ENCODE measurements at places on chromosomes 2 and 18.

GRCh38 chr2:70202236-70202806 lies 11.5 kb upstream of the C2orf42 start:
- no peak for DNase-seq

- DNase-seq = no peak
Observed at GRCh38 chr2:65714866-65715265, 282.5 kb upstream of the SPRED2 start.

DNA sequence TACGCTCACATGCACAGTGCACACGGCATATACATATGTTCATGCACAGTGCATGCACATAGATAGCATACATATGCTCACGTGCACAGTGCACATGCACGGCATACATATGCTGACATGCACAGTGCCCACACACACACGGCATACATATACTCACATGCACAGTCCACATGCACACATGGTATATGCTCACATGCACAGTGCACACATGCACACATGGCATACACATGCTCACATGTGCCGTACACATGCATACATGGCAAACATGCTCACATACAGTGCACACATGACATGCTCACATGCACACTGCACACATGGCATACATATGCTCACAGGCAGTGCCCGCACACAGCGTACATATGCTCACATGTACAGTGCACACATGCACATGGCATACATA lies 97.7 kb upstream of the CTDP1 start:
- DNase-seq = no peak

GRCh38 chr2:236505041-236505440 lies 64.6 kb upstream of the ACKR3 start:
- no peak for DNase-seq

DNA sequence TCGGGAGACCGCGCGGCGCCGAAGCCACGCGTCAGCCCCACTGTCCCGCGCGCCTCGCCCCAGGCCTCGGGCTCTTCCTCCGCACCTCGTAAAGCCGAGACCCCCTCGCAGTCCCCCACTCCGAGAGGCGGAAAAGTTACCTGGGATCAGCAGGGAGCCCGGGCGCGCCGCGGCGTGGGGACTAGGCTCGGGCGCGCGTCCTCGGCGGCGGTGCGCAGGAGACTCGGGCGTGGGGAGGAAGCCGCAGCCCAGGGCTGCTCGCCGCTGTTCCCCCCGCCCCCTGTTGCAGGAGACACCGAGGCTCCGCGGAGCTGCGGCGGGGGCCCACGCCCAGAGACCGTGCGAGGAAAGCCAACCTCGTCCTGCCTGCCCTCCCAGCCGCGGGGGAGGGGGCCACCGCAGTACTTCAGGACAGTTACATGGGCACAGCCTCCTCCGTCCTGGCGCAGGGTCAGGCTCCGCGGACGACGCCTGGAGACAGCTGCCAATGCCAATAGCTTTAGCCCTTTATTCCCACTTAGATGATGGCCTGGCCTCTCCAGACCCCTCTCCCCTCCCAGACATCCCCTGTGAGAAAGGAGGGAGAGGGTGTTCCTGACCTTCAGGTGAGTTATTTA lies at the start of gene EPB41L3:
Gene EPB41L3, minus strand, starts transcription at position 225 of the 617 bp plus-strand sequence. CDS start 54,814 bp downstream, outside the sequence.
- DNase-seq = no peak

- no peak for DNase-seq
Observed at GRCh38 chr18:5155907-5156287, 41.2 kb downstream of the AKAIN1 start.

DNA sequence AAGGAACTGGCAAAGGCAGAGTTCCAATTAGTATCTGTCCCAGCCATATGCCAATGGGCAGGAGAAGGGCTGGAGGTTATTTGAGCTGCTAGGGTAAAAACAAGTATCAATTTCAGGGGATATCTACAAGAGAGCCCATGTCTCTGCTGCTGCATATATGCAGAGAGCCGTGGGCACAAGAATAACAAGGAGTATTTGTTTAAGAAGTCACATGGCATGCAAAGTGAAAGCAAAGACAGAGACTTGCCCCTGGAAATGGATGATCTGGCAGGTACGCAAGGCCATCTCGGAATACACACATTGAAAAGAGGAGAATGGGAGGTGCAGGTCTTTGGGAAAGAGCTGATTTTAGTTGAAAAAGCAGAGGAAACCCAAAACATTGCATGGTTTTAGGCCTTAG lies 170.6 kb downstream of the EVA1A start:
- DNase-seq = no peak

GRCh38 chr2:173990245-173990644 lies 25.1 kb upstream of the SP3 start:
- DNase-seq = no peak

GRCh38 chr2:206256706-206257205 lies 17.7 kb upstream of the ZDBF2 start:
- no peak for DNase-seq

DNA sequence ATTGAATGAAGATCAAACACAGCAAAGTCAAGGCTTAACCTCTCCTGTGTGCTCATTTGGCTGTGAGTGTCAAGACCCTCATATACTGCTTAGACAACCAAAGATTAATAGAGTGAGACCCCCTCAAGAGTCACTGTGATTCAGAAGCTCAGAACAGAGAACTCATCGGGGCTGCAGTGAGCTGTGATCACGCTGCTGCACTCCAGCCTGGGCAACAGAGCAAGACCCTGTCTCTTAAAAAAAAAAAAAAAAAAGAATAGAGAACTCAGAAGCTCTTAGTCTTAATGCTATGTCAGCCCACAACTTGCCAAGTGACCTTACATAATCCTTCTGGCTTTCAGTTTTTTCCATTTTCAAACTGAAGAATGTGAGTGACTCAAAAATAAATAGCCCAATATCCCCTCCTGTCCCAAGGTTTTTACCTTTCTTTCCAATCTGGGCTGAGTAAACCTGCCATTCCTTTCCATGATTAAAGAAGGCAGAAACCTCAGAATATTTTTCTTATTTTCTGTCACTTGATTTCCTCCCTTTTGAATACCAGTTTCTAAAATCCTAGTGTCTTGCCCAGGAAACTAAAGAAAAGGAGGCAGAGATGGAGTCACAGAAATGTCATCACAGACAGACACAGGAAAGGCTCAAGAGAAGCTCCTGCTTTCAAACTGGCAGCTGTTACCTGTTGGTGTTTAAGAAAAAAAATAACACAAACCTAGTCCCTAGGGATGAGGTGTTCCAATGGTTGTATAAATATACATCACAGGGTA lies 102.4 kb downstream of the CACNB4 start:
- no peak for DNase-seq
